Stimulated activated CD8-positive, alpha-beta memory T cell treated with anti-CD3 and anti-CD28 coated beads, Interleukin-12 subunit alpha, Interleukin-12 subunit beta, amount 100 ng/mL, for 4 hours (primary cell): ENCODE measurements at places on chromosomes 4 and X.

DNA sequence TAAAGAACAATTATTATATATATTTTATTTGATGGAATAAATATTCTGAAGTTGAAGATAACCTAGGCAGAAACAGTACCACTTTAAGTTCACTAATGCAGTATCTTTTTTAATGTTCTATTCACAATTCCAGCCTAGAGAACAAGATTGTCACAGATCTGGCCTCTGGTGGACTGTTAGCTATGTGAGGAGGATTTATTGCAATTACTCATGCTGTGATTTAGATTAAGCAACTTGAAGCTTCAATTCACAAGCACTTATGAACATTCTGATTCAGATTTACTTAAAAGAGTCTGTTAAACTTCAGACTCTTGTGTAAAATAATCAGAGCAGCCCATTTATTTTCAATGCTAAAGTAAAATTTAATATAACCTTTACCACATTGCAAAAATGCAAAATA lies 1489.8 kb downstream of the STIM2 start:
- no peak for DNase-seq

- DNase-seq, result no peak
Measured at GRCh38 chrX:107484002-107484726, 34.7 kb downstream of the FRMPD3 start.

DNA sequence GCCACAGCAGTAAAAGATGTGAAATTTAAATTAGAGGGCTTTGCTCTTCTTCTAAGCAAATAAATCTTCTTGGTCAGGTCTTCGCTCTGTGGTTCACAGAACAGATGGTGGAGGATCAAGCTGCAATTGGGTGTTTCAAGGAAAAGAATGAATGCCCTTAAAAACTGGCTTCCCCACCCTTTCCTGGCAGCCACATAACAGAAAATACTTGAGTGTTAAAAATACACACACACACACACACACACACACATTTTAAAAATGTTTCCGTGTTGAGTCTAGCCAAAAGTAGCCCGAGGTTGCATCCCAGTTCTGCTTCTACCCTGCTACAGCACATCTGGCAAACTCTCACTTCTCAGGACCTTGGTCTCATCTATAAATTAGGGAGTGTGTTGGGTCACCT lies 56.7 kb upstream of the FGFBP2 start:
- DNase-seq, result no peak

- DNase-seq, result no peak
Measured at GRCh38 chrX:136347706-136348105, 46.9 kb downstream of the ADGRG4 start.
